ENCODE measurements at places on chromosomes 1 and 21. TPM values are rescaled to one million over a fixed set of nuclear protein-coding genes. Genes with fewer than 3 reads are reported as not detected.
A peak's percentile ranks its signal among the peaks of the same experiment; 100 is the strongest.

C1orf122 gene
- 30.3 TPM for polyA plus RNA-seq

CD84 gene
- polyA plus RNA-seq, result not detected

LORICRIN gene
- polyA plus RNA-seq, result not detected

DNA sequence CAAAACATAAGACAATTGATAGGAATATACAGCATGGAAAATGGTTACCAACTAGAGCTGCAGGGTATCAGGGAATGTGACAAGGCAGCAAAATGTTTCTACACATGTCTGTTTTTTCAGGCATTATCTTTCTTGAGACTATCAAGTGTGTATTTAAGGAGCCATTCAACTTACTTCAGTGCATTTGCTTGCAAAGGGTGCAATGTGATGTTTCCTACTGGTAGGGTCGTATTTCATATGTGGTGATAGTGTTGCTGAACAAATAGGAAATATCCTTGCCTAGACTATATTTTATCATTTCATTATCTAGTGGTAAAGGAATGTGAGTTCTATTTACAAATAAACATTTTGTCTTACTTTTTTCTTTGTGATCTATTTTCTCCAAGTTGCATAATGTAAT, 42.4 kb downstream of the PTPRC start:
- DNase-seq, result no peak

DNA sequence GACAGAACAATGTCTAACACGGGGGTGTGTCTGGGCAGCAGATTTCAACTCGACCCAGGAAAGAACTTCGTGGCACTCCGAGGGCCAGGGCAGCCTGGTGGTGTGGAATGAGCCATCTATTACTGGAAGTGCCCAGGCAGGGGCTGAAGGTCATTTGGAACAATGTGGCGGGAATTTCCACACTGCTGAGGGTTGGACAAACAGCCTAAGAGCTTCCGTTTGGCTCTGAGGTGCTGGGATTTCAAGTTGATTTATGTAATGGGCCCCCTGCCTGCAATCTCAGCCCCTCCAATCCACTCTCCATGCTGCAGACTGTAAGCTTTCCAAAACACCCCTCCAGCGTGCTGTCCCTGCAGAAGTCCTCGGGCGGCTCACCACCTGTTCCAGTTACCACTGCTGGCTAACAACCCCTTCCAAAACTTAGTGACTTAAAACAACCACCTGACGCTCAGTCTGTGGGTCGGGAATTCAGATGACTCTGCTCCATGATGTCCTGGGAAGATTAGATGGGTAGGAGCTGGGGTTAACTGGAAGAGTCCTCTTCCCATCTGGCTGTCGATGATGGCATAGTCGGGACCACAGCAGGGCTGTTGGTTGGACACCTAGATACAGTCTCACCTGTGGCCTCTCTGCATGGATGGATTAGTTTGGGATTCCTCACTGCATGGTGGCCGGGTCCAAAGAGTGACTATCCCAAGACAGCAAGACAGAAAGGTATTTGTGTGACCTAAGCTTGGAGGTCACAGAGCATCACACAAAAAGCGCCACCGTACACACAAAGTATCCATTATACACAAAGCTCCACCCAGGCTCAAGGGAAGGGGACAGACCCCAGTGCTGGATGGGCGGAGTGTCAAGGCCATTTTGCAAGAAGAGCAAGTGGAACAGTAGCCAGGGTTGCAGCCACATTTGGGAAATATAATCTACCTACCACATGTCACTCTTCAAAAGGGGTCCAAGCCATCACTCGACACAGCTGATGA, 89.7 kb upstream of the IFFO2 start:
- DNase-seq, result no peak

- DNase-seq, result no peak
Observed at GRCh38 chr1:46067652-46068051, 64.8 kb downstream of the PIK3R3 start.

DNA sequence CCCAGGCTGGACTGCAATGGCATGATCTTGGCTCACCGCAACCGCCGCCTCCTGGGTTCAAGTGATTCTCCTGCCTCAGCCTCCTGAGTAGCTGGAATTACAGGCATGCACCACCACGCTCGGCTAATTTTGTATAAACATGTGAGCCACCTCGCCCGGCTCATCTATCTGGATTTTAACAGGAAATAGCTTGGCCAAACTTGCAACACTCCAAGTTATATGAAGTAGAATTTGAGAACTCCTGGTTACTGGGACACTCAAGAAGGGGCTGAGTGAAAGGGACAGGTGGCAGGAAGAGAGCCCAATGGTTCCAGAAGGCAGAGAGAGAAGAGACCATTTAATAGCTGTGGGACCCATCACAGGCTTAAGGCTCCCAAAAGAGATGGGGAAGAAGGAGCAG, 2.9 kb upstream of the GPX7 start:
- DNase-seq, result no peak

- DNase-seq, result peak; percentile 37
Observed at GRCh38 chr1:56390232-56390867, 189.0 kb downstream of the PLPP3 start.

GRCh38 chr21:20443558-20444155, 554.6 kb upstream of the NCAM2 start:
- no peak for DNase-seq

DNA sequence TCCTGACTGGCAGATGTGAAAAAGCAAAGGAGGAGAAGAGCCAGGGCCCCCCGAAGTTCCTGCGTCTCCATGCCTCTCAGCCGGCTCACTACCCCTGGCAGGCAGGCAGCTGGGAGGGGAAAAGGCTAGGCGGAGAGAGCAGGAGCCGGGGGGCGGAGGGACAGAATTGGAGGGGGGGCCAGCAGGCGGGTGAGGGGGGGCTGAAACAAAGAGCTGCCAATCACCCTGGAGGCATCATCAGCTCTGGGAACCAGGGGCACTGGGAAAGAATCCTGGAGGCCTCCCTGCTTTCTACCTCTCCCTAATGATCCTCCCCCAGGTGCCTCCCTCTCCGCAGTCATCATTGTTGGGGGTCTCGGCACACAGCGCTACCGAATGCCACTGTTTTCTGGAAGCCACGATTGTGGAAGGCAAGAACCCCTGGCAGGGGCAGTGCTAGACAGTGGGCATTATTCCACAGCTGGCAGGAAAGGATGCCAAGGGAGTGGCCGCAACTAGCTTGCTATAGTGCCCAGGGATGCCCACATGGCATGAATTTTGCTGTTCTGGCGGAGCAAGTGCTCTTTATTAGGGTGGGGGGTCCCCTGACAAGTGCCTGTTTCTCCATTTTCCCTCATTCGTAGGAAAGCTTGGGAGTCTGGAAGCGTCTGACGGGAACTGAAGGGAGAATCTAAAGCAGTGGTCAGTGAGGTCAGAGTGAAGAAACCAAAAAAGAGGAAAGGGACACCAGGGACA, at the start of gene THBS3:
Gene THBS3 (minus strand): TSS at position 92 of the 735 bp plus-strand sequence. CDS start 21 bp downstream, at position 71.
- DNase-seq, result no peak
